ENCODE measurements at places on chromosomes 2 and 18. TPM values are rescaled to one million over a fixed set of nuclear protein-coding genes. Genes with fewer than 3 reads are reported as not detected.

The TCF7L1 gene
- not detected for total RNA-seq

The SULT1C2 gene
- total RNA-seq = not detected

The LOXHD1 gene
- 0.48 TPM for total RNA-seq

The EIPR1 gene
- 26.8 TPM for total RNA-seq

The RBKS gene
- total RNA-seq = 20.9 TPM

The RGPD4 gene
- total RNA-seq = 0.21 TPM

The ASB18 gene
- not detected for total RNA-seq

The MYO5B gene
- not detected for total RNA-seq

The AMMECR1L gene
- 17.3 TPM for total RNA-seq

The C2orf66 gene
- not detected for total RNA-seq

The KDM3A gene
- total RNA-seq = 188 TPM

The OSBPL6 gene
- not detected for total RNA-seq

GRCh38 chr2:31467426-31467825 lies 52.9 kb upstream of the XDH start:
- DNase-seq = no peak
- no peaks in the 10 kb centered on the region for H3K4me1 ChIP-seq
- no peaks in the 10 kb centered on the region for H3K36me3 ChIP-seq

GRCh38 chr2:204260162-204260877 lies 285.0 kb upstream of the PARD3B start:
- peak; percentile 67 for DNase-seq
- H3K27ac ChIP-seq = no peak overlapping the region
- H3K4me1 ChIP-seq = no peaks in the 10 kb centered on the region
- H3K36me3 ChIP-seq = no peaks in the 10 kb centered on the region

DNA sequence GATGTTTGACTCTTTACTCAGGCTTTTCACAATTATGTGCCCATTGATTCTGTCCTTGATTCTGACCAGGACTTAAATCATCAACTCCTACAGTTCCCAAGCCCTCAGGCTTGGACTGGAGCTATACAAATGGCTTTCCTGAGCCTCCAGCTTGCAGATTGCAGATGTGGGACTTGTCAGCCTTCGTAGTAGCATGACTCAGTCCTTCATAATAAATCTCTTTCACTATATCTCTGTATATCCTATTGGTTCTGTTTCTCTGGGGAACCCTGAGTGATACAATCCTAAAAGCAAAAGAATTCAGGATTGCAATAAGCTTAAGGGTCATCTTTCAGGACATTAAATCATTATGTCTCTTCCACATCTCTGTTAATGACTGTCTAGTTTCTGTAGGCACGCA lies 356.6 kb downstream of the RIT2 start:
- no peak overlapping the region for H3K4me3 ChIP-seq
- H3K4me1 ChIP-seq = no peaks in the 10 kb centered on the region
- DNase-seq = no peak
- no peaks in the 10 kb centered on the region for H3K36me3 ChIP-seq
- no peak overlapping the region for H3K27ac ChIP-seq
- no peaks in the 10 kb centered on the region for H3K27me3 ChIP-seq

GRCh38 chr18:59242906-59243305 lies 22.9 kb downstream of the GRP start:
- no peaks in the 10 kb centered on the region for H3K4me1 ChIP-seq
- H3K27ac ChIP-seq = no peak overlapping the region
- no peak overlapping the region for H3K4me3 ChIP-seq
- H3K36me3 ChIP-seq = no peaks in the 10 kb centered on the region
- H3K27me3 ChIP-seq = peaks cover 2% of the 10 kb centered on the region

- no peaks in the 10 kb centered on the region for H3K4me1 ChIP-seq
- DNase-seq = no peak
These were observed 86.8 kb upstream of the TFPI start for GRCh38 chr2:187640926-187641510.

GRCh38 chr2:178909507-178909906 lies 102.3 kb upstream of the TTN start:
- H3K4me3 ChIP-seq = no peak overlapping the region
- no peaks in the 10 kb centered on the region for H3K4me1 ChIP-seq
- H3K27ac ChIP-seq = no peak overlapping the region
- no peaks in the 10 kb centered on the region for H3K27me3 ChIP-seq
- DNase-seq = no peak
- no peaks in the 10 kb centered on the region for H3K36me3 ChIP-seq

DNA sequence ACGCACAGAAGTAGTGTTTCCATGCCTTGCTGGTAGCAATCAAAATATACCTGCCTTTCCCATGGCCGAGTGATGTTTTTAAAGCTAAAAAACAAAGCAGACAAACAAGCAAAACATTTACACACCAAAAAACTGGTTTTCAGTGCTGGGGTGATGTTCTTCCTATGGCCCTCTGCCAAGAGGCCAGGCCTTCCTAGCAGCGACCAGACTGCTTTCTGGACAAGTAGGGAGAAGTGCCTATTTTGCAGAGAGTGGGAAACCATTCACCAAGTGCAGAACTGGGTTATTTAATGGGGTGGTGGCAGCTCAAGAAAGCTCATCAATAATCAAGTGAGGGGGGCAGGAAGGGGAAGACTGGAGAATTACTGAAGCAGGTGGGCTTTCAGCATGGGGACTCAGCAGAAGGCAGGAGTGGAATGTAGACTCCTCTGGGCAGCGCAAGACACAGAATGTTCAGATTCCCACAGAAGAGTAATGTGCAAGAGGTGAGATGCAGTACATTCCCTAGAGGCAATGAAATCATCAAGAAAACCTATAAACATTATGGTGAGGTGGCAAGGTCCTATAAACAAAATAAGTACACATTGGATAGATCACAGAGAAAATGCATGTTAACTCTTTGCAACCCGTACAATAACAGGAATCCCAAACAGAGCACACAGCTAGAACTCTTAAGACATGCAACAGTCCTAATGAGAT lies 44.0 kb downstream of the CPO start:
- H3K27ac ChIP-seq = no peak overlapping the region
- no peak overlapping the region for H3K4me3 ChIP-seq
- no peaks in the 10 kb centered on the region for H3K27me3 ChIP-seq
- H3K4me1 ChIP-seq = peaks cover 5% of the 10 kb centered on the region
- no peaks in the 10 kb centered on the region for H3K36me3 ChIP-seq
- no peak for DNase-seq

DNA sequence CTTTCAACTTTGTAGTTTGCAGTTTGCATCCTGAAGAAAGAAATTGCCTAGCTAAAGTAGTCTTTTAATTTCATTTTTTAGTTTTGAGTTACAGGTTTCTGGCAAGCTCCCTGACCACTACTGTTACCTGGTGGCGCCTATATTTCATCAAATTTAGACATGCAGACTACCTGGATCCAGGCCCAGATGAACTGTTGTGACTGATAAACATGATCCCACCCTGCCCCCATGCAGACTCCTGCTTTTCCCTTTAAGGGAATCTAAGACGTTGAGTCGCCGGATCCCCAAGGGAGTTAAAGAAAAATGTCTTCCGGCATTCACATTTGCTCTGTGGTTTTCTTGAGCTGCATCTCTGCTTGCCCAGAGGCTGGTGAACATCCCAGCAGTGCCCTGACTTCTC lies 22.2 kb downstream of the METAP1D start:
- no peaks in the 10 kb centered on the region for H3K27me3 ChIP-seq
- DNase-seq = no peak
- H3K27ac ChIP-seq = no peak overlapping the region
- H3K4me1 ChIP-seq = no peaks in the 10 kb centered on the region
- no peak overlapping the region for H3K4me3 ChIP-seq
- H3K36me3 ChIP-seq = no peaks in the 10 kb centered on the region

GRCh38 chr2:235640926-235641723 lies 147.3 kb downstream of the AGAP1 start:
- no peaks in the 10 kb centered on the region for H3K36me3 ChIP-seq
- no peak for DNase-seq
- no peak overlapping the region for H3K4me3 ChIP-seq
- no peak overlapping the region for H3K27ac ChIP-seq
- H3K27me3 ChIP-seq = no peaks in the 10 kb centered on the region
- no peaks in the 10 kb centered on the region for H3K4me1 ChIP-seq

DNA sequence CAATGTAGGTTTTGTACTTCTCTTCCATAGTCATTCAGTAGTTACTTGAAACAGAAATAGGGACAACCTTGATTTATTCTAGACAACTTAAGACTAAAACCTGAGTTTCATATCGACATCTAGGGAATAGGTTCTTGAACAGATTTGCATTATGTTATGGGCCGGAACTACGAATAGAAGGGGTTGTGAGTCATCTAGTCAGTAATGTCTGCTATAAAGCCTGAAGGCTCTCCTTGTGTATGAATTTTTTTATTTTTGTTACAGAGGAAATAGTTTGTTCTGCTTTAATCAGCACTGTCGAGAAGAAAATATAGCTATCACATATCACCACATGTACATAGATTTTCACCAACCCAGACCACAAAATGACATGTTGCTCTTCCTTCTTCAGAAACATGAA lies 17.3 kb upstream of the TRIM43 start:
- H3K27me3 ChIP-seq = no peaks in the 10 kb centered on the region
- no peak overlapping the region for H3K4me3 ChIP-seq
- no peak overlapping the region for H3K27ac ChIP-seq
- no peak for DNase-seq
- H3K36me3 ChIP-seq = no peaks in the 10 kb centered on the region
- H3K4me1 ChIP-seq = no peaks in the 10 kb centered on the region

GRCh38 chr2:222959358-222959757 lies 92.6 kb upstream of the KCNE4 start:
- no peak overlapping the region for H3K27ac ChIP-seq
- no peaks in the 10 kb centered on the region for H3K27me3 ChIP-seq
- no peak for DNase-seq
- H3K4me3 ChIP-seq = no peak overlapping the region
- no peaks in the 10 kb centered on the region for H3K4me1 ChIP-seq

DNA sequence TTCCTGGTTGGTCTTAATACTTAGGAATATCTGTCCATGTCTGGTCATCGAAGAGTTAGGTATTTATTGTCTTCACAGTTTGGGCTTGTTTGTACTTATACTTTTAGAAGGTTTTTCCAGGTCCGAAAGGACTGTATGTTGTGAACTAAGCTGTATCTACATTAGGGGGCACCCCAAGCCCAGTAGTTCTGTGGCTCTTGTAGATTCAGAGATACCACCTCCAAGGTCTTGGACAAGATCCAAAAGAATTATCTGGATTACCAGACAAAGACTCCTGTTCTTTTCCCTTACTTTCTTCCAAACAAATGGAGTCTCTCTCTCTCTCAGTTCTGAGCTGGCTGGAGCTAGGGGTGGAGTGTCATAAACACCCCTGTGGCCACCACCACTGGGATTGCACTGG lies 328.7 kb downstream of the ZNF804A start:
- H3K27me3 ChIP-seq = no peaks in the 10 kb centered on the region
- no peak overlapping the region for H3K27ac ChIP-seq
- no peak for DNase-seq
- no peaks in the 10 kb centered on the region for H3K36me3 ChIP-seq

GRCh38 chr2:175432021-175432420 lies 250.5 kb upstream of the ATP5MC3 start:
- no peaks in the 10 kb centered on the region for H3K36me3 ChIP-seq
- no peaks in the 10 kb centered on the region for H3K27me3 ChIP-seq
- DNase-seq = no peak
- H3K27ac ChIP-seq = no peak overlapping the region
- H3K4me1 ChIP-seq = no peaks in the 10 kb centered on the region

DNA sequence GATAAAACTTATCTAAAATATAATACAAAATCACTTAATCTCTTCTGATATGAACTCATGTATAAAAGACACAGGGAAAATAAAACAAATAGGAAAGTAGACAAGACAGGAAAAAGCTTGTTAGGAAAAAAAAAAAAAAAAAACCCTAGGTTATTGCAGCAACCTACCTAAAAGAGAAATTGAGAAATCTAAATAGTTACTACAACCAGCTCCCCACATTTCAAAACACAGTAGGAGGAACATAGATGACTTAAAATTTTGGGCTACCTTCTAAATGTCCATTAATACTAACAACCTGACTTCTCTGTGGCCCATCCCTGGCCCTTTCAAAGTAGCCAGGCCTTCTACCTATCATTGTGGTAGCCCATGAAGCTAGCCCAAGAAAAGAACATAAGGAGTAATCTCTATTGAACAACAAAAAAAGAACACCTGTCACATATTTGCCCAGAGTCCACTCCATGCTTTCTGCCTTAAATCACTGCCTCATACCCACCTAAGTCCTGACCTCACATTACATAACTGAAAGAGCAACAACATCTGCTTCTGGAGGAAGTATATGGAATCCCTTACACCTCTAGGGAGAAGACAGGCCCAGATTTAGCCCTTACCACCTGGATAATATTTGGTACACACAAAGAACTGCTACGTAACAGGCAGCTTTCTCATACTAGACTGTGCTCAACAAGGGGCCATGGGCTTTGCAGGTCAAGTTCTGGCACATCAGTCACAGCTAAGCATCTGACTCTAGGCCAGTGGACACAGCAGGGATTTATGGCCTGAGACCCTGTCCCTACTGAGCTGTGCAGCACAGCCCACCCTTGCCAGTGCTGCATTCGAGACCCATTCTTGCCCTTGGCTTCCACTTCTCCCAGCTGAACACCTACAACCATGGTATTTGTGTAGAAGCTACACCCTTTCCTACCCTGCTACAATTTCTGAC lies 8.5 kb downstream of the SUCLG1 start:
- no peaks in the 10 kb centered on the region for H3K4me1 ChIP-seq
- peaks cover 5% of the 10 kb centered on the region for H3K36me3 ChIP-seq
- H3K27ac ChIP-seq = no peak overlapping the region
- H3K27me3 ChIP-seq = no peaks in the 10 kb centered on the region
- no peak overlapping the region for H3K4me3 ChIP-seq

DNA sequence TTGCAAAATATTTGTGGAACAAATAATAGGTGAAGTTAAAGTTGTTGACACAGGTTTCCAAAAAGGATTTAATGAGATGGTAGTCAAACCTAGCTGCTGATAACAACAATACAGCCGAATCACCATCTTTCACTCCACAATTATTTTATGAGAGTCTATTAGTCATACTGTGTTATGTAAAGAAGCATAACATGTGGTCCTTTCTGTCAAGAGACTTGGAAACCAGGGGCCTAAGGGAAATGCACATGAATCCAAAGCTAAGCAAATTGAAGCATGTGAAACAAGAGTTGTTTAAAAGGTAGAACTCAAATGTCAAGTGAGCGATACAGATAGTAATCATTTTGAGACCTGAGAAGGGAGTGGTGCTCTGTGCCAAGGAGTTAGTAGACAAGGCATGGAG lies 16.0 kb downstream of the CD28 start:
- H3K4me3 ChIP-seq = no peak overlapping the region
- no peaks in the 10 kb centered on the region for H3K27me3 ChIP-seq
- peak overlapping the region; percentile 14 for H3K27ac ChIP-seq
- no peak for DNase-seq
- H3K36me3 ChIP-seq = no peaks in the 10 kb centered on the region

GRCh38 chr2:118013724-118014491 lies at the start of gene CCDC93:
Gene CCDC93, minus strand, starts transcription at chr2:118014070. Its CDS starts 75 bp downstream, at chr2:118013995.
- peaks cover 16% of the 10 kb centered on the region for H3K4me1 ChIP-seq
- no peaks in the 10 kb centered on the region for H3K27me3 ChIP-seq
- peak within 1 kb of the TSS; percentile 100 for H3K4me3 ChIP-seq

Measured in natural killer cell (primary cell).